ENCODE measurements at places on chromosomes 16 and 17.

DNA sequence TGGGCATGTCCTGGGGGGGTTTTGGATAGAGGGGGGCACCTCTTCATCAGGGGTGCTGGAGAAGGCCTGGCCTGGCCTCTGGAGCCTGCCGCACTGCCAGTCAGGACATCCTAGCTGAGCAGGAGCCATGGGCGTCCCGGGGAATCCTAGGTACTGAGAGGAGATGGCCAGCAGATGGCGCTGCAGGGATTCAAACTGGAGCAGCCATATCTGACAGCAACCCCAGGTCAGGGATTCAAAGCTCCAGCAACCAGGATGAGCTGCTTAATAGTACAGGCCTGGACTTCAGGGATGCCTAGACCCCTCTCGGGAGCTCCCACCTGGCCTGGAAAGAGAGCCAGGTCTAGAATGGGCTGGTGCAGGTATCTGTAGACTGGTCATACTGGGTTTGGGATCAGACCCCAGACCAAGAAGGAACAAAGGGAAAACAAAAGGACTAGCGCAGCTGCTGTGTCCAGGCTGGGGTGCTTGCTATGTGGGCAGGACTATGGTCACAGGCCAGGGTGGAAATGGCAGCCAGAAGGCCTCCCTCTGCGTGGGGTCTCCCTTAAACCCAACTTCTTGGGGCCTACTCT, 306.9 kb upstream of the RBFOX1 start:
- no peak overlapping the region for H3K27ac ChIP-seq
- H3K4me1 ChIP-seq = no peaks in the 10 kb centered on the region
- H3K27me3 ChIP-seq = no peaks in the 10 kb centered on the region
- no peak overlapping the region for H3K4me3 ChIP-seq
- H3K36me3 ChIP-seq = no peaks in the 10 kb centered on the region

GRCh38 chr16:15491411-15491810, 57.0 kb downstream of the BMERB1 start:
- no peak for DNase-seq
- H3K4me1 ChIP-seq = peaks cover 8% of the 10 kb centered on the region
- no peak overlapping the region for H3K27ac ChIP-seq
- H3K4me3 ChIP-seq = no peak overlapping the region
- H3K36me3 ChIP-seq = no peaks in the 10 kb centered on the region
- no peaks in the 10 kb centered on the region for H3K27me3 ChIP-seq

DNA sequence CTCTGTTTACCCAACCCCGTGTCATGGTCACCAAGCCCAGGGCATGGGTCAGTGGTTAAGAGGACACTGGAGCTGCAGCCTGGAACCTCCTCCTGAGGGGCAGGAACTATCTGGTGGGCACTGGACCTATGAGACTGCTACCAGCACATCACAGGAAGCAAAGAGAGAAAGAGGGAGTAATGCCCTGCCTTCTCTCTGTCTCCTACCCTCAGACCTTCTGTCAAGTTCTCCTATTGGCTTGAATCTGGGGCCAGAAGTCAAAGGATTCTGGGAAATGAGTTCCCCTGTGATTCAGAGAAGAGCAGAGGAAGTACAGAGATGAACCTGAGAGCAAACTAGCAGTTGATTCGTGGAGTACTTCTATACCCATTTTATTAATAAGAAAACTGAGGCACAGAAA, 123.0 kb upstream of the GNAO1 start:
- H3K27me3 ChIP-seq = peaks cover 7% of the 10 kb centered on the region
- H3K27ac ChIP-seq = no peak overlapping the region
- H3K4me3 ChIP-seq = no peak overlapping the region
- no peak for DNase-seq

GRCh38 chr16:56267888-56268287, 76.6 kb downstream of the GNAO1 start:
- H3K4me1 ChIP-seq = peaks cover under 1% of the 10 kb centered on the region
- no peak overlapping the region for H3K4me3 ChIP-seq
- DNase-seq = no peak
- H3K27me3 ChIP-seq = peaks cover 11% of the 10 kb centered on the region
- no peaks in the 10 kb centered on the region for H3K36me3 ChIP-seq

DNA sequence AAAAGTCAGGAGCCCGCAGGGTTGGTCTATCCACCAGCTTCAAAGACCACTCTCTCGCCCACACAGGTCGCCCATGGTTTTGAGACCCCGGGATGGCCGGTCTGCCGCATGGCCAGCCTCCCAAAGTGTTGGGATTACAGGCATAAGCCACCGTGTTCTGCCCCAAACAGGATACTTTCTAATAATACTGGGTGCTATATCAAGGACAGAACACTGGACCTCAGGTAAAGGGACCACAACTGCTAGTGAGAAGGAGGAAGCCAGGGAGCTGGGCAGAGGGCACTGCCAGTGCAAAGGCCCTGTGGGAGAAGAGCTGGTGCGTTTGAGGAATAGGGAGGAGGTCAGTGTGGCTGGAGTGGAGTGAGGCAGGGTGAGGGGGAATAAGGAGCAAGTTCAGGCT, 34.1 kb downstream of the IL21R start:
- DNase-seq = no peak
- H3K27ac ChIP-seq = no peak overlapping the region
- H3K36me3 ChIP-seq = peaks cover 3% of the 10 kb centered on the region
- no peak overlapping the region for H3K4me3 ChIP-seq
- peaks cover 5% of the 10 kb centered on the region for H3K4me1 ChIP-seq
- peaks cover 6% of the 10 kb centered on the region for H3K27me3 ChIP-seq

DNA sequence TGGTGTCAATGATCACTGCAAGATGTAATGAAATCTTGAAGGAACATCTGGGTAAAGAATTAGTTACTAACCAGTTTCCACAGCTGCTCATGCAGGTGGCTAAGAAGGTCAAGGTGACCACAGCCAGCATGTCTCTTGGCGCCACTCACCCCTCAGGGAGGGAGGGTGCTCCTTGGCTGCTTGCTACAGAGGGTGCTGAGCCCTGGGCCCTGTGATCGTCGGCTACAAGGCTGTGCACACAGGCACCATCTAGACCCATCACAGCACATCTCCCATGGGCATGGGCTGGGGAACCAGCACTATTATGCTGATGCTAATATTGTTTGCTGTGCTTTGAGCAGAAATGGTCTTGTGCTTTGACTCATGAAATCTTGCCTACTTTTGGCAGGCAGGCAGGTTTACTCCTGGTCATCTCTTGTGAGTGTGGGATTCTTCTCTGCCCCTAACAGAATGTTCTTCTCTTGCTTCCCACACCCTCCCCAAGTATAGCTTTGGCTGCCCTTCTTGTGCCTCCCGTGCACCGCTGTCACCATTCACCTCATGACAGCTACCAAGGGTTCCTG, 36.4 kb downstream of the TXNDC11 start:
- H3K27ac ChIP-seq = no peak overlapping the region
- no peaks in the 10 kb centered on the region for H3K27me3 ChIP-seq
- DNase-seq = no peak
- H3K36me3 ChIP-seq = peaks cover 14% of the 10 kb centered on the region

DNA sequence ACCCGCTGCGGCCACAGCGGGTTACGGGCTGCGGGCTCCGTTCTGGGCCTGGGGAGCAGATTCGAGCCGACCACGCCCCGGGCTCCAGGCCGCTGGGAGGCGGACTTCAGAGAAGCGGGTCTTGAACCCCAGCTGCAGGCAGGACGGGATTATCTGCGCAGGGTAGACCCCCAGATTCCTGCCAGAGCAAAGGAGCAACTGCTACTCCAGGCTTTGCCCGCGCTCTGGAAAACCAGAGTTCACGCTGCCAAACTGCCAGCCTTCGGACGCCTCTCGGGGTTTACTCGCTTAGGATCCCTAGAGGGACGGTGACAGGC, 301 bp upstream of the ULK2 start:
- H3K36me3 ChIP-seq = no peaks in the 10 kb centered on the region
- no peak for DNase-seq
- H3K27ac ChIP-seq = no peak overlapping the region
- H3K4me1 ChIP-seq = no peaks in the 10 kb centered on the region
- peaks cover under 1% of the 10 kb centered on the region for H3K27me3 ChIP-seq
- peak overlapping the region; percentile 61 for H3K4me3 ChIP-seq

Data from memory B cell (primary cell).